Tongue (tissue), 3 donors: ENCODE measurements at places on chromosomes 5 and 9. TPM values are rescaled to one million over a fixed set of nuclear protein-coding genes. Genes with fewer than 3 reads are reported as not detected.

Gene FOXD4L3
- total RNA-seq = not detected

DNA sequence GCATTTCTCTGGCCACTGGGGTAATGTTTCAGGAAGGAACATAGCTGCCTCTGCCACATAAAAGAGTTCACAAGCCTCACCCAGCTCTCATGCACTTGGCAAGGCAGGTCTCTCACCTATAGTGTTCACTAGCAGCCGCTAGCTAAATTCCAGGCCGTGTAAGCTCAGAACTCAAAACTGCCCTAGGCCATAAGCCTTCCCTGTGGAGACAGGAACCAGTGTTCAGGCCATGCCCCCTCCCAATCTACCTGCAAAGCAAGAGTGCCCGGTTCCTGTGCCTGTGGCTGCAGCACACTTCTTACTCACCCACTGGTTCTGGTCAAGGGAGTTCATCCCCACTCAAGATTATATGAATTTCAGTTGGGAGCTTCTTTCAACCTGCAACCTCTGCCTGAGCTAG is 60.7 kb upstream of the ZNF169 start:
- DNase-seq = no peak

DNA sequence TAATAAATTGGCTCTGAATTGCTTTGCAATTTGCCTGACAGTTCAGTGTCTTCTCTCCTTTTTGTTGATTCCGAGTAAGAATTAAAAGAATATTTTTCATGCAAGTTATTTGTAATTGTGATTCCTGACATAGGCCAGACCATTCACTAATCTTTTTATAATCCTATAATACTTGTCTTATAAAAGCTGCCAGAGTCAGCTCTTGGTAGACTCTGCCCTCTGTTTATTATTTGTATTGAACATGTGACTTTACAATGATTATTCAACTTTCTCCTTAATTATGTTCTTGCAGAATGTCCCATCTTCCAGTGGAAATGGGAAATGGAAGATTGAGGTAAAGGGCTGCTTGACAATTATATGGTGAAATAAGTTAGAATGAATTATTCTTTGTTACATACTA is 121.0 kb downstream of the SV2C start:
- DNase-seq = no peak

DNA sequence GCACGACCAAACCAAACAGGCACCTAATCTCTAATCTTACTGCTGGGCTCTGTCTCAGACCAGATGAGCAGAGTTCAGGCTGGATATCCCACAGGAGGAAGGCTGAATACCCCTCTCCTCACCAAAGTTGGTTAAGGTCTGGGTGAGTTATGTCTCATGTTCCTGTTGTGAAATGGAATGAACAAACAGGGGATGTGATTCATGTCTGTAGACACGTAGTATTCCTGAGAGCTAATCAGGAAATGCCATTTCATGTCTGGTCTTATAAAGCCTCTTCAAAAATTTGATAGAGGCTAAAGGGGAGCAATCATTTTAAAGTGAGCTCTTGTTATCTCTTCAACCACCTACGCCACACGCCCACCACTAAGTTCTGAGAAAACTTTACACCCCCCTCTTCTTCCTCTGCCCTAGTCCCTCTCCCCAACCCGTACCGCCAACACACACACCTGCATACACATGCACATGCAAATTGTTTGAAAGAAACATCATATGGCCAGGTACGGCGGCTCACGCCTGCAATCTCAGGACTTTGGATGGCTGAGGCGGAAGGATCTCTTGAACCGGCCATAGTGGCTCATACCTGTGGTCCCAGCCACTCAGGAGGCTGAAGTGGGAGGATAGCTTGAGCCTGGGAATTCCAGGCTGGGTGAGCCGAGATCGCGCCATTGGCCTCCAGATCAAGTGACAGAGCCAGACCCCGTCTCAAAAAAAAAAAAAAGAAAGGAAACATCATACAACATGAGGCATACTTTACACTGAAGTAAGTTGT is 69.8 kb upstream of the RAI14 start:
- DNase-seq = no peak

Gene SURF6
- total RNA-seq = 18.9 TPM

DNA sequence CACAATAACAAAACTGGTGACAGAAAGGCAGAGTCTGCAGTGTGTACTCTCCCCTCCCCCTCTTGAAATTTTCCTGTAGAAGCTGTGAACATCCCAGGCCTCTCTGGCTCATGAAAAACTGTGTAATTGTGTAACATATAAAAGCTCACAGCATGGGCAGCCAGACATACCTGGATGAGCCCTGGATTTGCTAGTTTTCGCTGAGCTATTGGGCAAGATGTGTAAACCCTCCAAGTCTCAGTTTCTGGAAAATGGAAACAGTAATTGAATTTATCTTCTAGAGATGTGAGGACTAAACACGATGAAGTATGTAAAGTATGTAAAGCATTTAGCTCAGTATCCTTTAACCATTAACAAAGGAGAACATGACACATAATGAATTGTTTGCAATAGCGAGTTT is 143.2 kb upstream of the ANKH start:
- DNase-seq = no peak

DNA sequence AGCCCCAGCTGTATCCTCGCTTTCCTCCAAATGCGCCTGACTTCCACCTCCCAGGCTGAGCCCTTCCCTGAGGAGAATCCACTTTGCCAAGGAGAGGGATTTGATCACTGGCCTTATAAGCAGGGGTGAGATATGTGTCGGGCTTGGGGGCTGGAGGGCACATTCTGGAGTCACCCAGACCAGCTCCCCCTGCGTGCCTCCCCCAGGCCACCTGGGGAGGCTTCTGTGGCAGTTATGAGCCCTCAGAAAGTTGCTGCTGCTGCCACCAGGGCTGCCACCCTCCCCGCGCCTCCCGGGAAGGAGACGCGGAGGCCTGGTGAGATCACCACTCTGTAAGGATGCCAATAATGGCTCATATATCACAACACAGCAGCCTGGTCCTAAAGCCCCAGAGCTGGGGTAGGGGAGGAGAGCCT is 211.5 kb downstream of the PAPPA start:
- DNase-seq = peak; percentile 95

Gene CDH9
- total RNA-seq = not detected

- no peak for DNase-seq
Observed at GRCh38 chr5:82154776-82155175, 123.4 kb downstream of the RPS23 start.

DNA sequence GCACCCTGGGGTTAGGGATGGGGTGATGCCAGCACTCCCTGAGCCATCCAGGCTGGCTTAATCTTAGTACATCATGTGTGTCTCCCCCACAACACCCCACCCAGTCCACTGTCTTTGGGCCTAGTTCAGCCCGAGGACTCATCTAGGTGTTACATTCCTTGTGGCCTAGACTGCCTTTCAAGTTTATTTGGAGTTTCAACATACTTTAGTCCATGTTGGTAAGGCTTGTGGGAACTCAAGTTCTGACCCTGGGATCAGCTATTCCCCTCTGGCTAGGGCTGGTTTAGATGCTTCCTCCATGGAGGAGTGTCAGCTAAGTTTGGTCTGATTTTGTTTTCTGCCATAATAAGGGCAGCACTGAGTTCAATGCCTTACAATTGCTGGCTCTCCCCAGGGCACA is 302.4 kb downstream of the SMARCA2 start:
- DNase-seq = no peak

Gene ORM2
- not detected for total RNA-seq

Gene TNFSF15
- 1.8 TPM for total RNA-seq

Gene TLX3
- not detected for total RNA-seq

Gene KYAT1
- total RNA-seq = 7.3 TPM

- peak; percentile 26 for DNase-seq
Observed at GRCh38 chr9:133615186-133615585, 6.0 kb upstream of the FAM163B start.

DNA sequence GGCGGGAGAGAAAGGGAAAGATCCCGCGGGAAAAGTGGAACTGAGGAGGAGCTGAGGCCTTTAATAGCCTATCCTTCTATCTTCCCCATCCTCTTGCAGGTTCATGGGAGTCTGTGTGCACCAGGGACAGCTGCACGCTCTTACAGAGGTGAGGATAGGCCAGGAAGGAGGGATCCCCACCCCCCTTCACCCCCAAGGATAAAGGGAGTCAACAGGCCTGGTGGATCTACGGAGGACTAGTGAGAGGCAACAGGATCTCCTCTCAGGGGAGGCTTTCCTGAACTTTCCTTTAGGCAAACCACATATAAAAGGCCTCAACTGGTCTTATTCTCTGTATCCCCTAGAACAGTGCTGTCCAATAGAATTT is 1.1 kb downstream of the TESK1 start:
- DNase-seq = peak; percentile 15

Gene PPP6C
- 23.3 TPM for total RNA-seq

DNA sequence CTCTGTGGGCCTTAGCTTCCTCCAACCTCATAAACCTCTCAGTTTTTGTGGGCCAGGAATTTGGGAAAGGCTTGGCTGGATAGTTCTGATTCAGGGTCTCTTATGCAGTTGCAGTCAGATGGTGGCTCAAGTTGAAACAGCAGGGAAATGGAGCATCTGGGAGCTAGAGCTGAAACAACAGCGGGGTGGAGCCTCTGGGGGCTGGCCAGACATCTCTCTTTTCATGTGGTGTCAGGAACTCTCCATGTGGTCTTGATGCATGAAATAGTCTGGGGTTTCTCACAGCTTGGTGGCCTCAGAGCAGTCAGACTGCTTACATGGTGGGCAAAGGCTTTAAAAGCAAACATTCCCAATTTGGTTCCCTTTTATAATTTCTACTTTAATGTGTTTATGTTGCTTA is 13.5 kb downstream of the ZNF346 start:
- DNase-seq = peak; percentile 23

- peak; percentile 90 for DNase-seq
Observed at GRCh38 chr9:127589955-127590370, 22.1 kb upstream of the STXBP1 start.

DNA sequence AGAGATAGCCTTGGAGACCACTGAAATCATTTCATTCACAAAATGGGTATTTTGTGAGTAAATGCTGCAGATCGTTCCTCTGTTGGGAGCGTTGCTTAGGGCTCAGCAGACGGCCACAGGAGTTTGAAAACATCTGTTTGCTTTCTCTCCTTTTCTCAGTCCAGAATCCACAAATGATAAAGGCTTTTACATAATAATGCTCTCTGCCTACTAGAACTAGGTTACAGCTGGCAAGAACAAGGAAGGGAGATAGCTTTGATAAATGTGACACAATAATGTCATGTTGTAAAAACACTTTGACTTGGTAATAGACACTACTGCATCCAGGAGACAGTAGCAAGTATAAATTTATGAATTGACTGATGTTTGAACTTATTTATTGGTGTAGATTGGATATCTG is 1072.4 kb upstream of the CDH6 start:
- DNase-seq = no peak

Gene SLC6A7
- not detected for total RNA-seq

- no peak for DNase-seq
Observed at GRCh38 chr5:145130996-145131395, 704.1 kb downstream of the PRELID2 start.

Gene DAB2
- total RNA-seq = 64.5 TPM

DNA sequence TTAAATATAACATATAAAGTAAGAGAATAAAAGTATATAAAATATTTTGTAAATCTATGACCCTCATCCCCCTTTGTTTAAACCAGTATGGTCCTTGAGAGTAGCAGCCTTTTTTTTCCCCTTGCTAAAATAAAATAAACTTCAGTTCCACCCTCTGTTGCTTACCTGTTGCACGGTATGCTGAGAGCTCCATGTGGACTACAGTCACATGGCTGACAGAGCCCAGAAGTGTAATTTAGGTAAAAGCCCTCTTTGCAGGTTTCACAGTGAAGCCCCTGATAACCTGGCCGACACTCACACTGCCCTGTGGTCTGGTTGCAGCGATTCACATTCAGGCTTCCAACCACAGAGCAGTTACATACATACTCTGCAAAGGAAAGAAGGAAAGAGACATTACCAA is 55.1 kb downstream of the MEGF9 start:
- no peak for DNase-seq

GRCh38 chr5:89850513-89850865 is 559.1 kb downstream of the CETN3 start:
- DNase-seq = no peak

- DNase-seq = no peak
Observed at GRCh38 chr5:177547736-177548135, 6.6 kb downstream of the FAM193B start.

- DNase-seq = no peak
Observed at GRCh38 chr5:14739538-14739937, 75.0 kb downstream of the OTULIN start.

GRCh38 chr5:170722316-170722715 is 61.2 kb upstream of the GABRP start:
- no peak for DNase-seq

DNA sequence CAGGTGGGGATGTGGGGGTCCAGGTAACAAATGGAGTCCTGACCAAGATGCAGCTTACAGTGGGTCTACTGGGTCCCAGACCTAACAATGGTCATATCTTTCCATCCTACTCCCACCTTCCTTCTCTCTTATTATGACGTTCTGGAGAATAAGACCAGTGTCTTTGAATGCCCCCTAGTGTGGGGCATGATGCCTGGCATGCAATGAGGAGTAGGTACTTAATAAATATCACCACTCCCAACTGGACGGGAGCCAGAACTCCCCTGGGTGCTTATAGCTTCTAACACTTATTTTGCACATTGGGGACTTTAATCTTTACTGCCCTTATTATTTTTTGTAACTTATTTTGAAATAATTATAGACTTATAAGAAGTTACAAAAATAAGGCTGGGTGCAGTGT is 98.2 kb downstream of the NDFIP1 start:
- no peak for DNase-seq

DNA sequence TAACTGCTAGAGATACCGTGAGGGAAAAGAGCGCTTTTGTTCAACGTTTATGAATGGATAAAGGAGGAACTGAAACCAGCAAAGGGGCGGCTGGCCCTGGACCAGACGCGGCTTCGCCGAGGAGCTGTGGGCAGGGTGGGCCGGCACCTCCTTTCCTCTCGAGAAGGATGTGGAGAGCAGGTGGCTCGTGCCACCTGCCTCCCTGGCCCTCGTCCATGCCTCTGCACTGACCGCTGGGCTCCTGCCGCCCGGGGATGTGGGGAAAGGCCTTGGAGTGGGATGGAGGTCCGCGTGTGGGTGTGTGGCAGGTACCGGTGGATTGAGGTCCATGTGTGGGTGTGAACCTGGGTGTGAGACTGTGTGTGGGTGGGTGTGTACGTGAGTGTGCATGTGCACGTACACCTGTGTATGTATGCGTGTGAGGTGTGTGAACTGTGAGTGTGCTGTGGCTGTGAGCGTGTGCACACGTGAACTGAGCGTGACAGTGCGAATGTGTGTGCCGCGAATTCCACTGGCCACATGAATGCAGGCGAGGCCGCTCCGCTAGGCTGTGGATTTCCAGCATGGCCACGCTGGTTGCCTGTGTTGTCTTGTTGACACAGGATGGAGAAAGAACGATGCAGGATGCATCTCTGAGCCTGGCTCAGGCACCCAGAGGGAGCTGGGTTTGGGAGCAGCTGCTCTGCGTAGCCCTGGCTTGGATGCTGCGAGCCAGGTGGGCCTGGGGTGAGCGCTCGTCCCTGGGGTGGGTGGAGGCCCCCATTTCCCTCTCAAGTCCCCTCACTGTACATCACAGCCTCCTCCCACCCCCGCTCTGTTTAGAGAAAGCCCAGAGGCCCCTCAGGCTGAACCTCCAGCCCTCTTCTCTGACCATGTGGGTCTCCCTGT is 4.4 kb upstream of the CEP72 start:
- DNase-seq = no peak

GRCh38 chr5:14722923-14723322 is 58.4 kb downstream of the OTULIN start:
- DNase-seq = no peak

GRCh38 chr5:37576552-37576951 is 197.4 kb downstream of the WDR70 start:
- no peak for DNase-seq

GRCh38 chr5:138950421-138951031 is 75.4 kb upstream of the LRRTM2 start:
- DNase-seq = no peak

- DNase-seq = peak; percentile 90
Observed at GRCh38 chr5:59317023-59317773, 576.3 kb downstream of the PDE4D start.
